ENCODE measurements at places on chromosomes 2 and 18. TPM values are rescaled to one million over a fixed set of nuclear protein-coding genes. Genes with fewer than 3 reads are reported as not detected.

The ZNF396 gene
- total RNA-seq: 0.93 TPM

The RAD51AP2 gene
- not detected for total RNA-seq

The GALR1 gene
- total RNA-seq: not detected

The NT5C1B gene
- total RNA-seq: not detected

The RRM2 gene
- 528 TPM for total RNA-seq

The CWC22 gene
- 21.1 TPM for total RNA-seq

DNA sequence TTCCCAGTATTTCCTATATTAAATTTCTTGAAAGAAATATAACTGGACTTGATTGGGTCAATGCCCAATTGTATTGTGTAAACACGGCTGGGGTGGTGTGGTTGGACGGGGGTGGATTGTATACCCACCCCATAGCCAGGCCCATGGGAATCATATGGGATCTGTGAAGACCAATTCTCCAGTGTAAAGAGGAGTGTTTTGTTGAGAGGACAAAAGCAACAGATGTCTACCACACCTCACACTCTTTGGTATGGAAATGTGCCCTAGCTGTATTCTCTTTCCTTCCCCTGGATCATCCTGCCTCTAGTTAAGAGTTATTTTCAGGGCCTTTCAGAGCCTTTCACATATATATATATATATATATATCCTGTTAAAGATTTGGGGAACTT lies 57.5 kb upstream of the TGIF1 start:
- no peak for DNase-seq

- no peak for DNase-seq
Measured at GRCh38 chr2:100107906-100108647, 34.3 kb downstream of the AFF3 start.

DNA sequence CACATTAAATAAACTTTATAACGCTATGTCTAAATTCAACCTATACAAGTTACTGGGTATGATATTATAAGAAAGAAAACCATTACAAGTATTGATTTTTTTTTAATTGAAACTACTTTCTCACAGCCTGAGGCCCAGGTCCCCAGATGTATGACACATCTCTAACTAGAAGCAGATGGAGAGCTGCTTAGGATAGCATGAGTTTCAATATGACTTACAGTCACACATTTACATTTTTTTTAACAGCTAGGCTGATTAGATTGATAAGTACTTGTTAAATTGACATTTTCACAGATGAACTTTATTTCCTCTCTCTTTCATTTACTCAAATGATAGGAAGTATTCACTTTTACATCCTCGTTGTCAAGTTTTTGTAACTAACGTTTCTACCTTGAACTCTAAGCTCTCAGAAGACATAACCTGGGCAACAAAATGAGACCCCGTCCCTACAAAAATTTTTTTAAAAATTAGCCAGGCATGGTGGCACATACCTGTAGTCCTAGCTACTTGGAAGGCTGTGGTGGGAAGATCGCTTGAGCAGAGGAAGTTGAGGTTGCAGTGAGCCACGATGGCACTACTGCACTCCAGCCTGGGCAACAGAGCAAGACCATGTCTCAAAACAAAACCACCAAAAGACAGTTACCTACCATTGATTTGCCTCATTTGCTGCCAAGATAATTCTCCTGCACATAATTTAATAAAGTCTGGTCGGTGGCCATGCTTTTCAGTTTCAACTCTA lies 52.4 kb downstream of the STK39 start:
- DNase-seq: peak; percentile 55

DNA sequence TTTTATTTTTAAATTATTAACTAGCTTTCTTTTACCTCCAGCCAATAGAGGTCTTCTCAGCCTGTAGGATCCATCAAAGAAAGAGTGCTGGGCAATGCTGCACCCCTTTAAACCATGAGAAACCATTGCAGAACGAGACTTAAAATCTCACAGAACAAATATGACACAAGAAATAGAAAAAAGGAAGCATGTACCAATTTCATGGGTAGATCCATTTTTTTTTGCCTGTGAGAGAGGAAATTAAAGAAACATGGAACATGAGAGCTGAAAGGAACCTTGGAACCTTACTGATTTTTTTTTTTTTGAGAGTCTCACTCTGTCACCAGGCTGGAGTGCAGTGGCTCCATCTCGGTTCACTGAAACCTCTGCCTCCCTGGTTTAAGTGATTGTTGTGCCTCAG lies 14.0 kb downstream of the HRH4 start:
- DNase-seq: no peak

DNA sequence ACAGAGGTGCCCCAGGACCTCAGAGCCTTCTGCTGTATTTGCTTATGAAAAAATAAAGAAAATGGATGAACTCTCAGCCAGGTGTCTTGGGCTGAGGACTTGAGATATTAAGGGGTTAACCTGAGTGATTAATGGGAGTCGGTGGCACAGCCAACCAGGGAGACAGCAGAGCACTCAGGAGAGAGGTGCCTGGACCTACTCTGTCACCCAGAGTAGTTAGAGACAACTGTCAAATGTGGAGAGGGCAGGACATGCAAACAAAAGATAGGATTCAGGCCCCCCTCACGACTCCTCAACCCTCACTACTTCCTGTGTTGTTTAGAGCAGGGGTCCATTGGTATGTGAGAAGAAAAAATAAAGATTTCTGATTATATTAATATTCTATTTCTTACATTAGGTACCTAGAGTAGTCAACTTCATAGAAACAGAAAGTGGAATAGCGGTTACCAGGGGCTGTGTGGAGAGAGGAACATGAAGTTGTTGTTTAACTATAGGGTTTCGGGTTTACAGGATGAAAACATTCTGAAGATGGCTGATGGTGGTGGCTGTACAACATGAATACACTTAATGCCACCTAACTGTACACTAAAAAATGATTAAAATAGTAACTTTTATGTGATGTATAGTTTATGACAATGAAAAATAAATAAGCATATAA lies 28.6 kb upstream of the CETN1 start:
- no peak for DNase-seq

GRCh38 chr2:208280234-208280633 lies 14.2 kb downstream of the PIKFYVE start:
- DNase-seq: no peak

GRCh38 chr2:32932825-32933755 lies 13.7 kb upstream of the LTBP1 start:
- no peak for DNase-seq

DNA sequence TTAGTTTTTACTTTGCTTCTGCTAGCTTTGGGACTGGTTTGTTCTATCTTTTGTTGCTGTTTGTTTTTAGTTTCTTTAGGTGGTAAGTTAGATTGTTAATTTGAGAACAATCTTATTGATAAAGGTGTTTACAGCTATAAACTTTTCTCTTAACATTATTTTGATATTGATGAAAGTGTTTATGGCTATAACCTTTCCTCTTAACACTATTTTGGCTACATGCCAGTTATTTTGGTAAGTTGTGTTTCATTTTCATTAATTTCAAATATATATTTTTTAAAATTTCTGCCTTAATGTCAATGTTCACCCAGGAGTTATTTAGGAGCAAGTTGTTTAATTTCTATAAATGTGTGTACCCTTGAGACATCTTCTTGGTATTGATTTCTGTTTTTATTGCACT lies 229.6 kb upstream of the SYT4 start:
- DNase-seq: no peak

- DNase-seq: no peak
Measured at GRCh38 chr2:190762566-190762965, 113.7 kb downstream of the NAB1 start.

DNA sequence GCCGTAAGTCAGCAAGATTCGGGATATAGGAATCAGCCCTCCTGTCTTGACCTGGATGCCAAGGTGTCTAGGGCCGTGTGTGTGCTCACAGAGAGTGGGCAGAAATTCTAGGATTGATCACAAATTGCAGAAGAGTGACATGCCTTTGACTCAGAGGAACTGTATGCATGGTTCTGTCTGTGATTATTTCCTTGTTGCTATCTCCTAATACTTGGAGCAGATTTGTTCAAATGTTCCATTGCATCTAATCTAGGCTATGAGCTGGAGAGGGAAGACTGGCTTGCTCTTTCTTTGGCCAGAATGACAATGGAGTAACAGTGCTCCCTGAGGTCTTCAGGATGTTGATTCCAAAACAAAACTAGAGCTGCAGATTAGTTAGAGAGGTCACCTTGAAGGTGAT lies 115.0 kb downstream of the EN1 start:
- no peak for DNase-seq

- no peak for DNase-seq
Measured at GRCh38 chr18:31446854-31447253, 687 bp upstream of the DSG3 start.

GRCh38 chr18:50947899-50948298 lies 19.9 kb upstream of the ELAC1 start:
- DNase-seq: no peak

DNA sequence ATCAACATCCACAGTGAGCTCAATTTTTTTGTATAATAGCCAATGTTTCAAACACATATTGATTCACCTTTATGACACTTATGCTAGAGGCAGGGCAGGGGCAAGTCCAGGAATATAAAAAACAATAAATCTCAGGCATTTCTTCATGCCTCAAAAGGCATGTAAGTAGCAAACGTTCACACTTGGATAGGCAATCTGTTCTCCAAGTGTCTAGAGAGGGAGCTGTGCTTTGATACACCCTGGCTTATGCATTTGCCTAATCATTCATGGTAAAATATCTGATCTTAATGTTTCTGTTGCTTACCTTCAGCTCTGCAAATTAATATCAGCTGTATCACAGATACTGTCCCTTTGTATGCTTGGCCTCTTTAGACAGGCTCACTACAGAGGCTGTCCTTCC lies 464.5 kb upstream of the SETBP1 start:
- DNase-seq: no peak

DNA sequence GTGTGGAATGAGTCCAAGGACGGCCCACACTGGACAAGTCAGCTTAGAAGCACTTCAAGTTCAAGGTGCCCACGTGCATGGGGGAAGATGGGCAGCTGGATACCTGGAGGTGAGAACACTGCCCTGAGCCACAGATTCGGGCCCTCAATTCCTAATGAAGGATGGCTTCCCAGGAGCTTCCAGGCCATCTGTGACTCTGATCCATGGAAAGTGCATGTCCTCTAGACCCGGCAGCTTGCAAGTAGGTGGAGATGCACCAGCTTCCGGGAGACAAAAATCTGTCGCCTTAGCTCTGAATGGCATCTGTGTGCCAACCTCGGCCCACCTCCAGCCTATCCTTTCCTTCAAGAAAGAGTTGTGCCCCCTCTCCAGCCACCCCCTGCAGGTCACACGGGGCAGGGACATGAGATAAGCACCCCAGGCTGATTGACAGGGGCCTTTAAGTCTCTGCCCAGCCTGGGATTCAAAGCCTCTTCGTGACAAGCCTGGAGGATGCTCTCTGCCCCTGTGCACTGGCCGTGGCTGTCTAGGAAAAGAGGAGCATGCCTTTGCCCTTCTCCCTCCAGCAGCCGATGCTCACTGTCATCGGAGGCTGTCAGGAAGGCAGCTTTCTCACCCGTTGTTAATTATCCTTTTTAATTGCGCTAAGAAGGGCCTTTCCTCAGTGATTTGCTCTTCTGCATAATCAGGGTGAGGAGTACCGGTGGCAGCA lies 65.5 kb downstream of the BIN1 start:
- DNase-seq: no peak

- DNase-seq: no peak
Measured at GRCh38 chr18:2237706-2238105, 333.6 kb downstream of the METTL4 start.

DNA sequence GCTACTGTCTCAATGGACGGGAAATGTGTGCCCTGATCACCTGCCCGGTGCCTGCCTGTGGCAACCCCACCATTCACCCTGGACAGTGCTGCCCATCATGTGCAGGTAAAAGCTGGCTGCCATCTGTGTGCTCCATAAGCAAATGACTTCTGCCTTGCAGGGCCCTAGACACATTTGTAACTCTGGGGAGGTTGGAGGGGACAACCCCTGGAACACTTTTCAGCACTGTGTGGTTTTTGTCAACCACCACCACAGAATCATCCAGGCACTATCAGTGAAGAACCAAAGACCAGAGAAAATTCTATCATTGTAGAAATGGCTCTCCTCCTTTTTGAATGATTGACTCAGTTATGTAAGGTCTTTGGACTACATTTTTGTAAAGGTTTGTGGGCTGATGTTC lies 84.3 kb downstream of the FEZ2 start:
- DNase-seq: no peak

DNA sequence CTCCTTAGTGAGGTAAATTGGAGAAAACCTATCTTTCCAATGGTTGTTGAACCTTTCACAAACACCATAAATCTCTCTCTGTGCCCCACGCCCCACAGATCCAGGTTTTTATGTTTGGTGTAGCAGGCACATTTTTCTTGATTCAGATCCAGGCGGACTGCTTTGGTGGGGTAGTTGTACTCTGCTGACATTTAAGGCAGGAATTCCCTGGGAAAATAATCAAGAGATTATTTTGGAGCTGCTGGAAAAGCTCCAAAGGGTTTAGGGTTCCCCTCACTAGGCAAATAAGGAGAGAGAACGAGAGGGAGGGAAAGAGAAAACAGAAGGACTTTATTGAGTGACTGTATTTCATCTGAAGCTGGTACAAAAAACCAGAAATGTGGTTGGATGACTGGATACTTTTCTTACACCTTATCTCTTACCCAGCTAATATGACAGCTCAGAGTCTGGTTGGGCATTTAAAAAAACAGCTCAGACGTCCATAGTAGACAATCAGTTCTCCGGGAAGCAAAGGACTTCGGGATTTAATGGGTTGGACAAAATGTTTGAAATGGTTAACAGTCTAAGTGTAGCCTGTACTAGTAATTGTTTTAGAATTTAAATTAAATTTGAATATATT lies 3.6 kb upstream of the AQP4 start:
- DNase-seq: no peak

GRCh38 chr2:183267148-183267827 lies 143.0 kb downstream of the NUP35 start:
- DNase-seq: no peak

DNA sequence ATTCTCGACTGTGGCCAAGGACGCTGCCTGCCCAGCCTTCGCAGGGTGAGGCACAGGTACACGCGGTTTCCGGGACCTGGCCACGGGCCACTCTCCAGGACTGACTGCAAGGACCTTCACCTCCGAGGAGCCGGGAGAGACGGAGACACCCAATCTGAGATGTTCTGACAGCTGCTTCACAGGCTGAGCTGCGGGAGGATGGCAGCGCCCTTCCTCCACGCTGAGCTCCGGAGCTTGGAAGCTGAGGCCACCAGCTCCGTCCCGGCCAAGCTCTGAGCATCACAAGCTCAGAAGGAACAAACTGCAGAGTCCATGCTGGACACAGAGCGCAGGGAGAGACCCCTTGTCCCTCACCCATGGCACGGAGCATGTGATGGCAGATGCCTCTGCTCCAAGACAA lies 71.1 kb upstream of the CTDP1 start:
- no peak for DNase-seq

- DNase-seq: no peak
Measured at GRCh38 chr2:109168716-109169115, 39.7 kb downstream of the SH3RF3 start.
